ENCODE measurements at places on chromosomes 3 and 15.

- H3K4me3 ChIP-seq = no peak overlapping the region
- H3K4me1 ChIP-seq = no peaks in the 10 kb centered on the region
- H3K36me3 ChIP-seq = no peaks in the 10 kb centered on the region
Measured at GRCh38 chr15:29665444-29666003, 156.7 kb downstream of the TJP1 start.

DNA sequence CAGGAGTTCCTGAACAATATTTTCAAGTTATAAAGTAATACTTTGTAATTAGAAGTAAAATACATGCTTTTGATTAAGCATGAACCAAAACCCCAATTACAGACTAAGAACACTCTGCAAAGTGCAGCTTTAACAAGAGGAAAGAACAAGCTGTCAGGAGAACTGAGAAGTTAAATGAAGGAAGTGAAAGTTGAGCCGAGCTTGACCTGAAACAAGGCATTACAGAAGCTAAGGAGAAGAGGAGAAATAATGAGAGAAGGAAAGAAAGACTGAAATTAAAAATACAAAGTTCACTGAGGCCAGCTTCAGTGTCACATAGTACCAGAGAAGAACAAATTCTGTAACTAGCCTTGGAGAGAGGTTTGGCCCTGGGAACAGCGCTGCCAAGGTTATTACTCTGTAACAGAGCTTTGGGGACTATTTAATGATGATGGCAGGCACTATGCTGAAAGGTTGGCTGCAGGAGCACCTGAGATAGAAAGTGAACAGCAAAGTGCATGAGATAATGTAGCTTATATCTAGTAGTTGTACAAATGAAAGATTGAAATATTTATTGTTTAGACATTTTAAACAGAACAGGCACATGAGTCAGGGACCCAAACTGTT, 241.9 kb upstream of the PEX5L start:
- H3K27me3 ChIP-seq = no peaks in the 10 kb centered on the region
- no peak overlapping the region for H3K4me3 ChIP-seq
- no peaks in the 10 kb centered on the region for H3K4me1 ChIP-seq
- no peak for DNase-seq
- H3K36me3 ChIP-seq = no peaks in the 10 kb centered on the region
- no peak overlapping the region for H3K27ac ChIP-seq

- H3K27ac ChIP-seq = no peak overlapping the region
- no peak for DNase-seq
- H3K4me3 ChIP-seq = no peak overlapping the region
- H3K36me3 ChIP-seq = no peaks in the 10 kb centered on the region
Measured at GRCh38 chr15:93321881-93322282, 232.9 kb upstream of the RGMA start.

DNA sequence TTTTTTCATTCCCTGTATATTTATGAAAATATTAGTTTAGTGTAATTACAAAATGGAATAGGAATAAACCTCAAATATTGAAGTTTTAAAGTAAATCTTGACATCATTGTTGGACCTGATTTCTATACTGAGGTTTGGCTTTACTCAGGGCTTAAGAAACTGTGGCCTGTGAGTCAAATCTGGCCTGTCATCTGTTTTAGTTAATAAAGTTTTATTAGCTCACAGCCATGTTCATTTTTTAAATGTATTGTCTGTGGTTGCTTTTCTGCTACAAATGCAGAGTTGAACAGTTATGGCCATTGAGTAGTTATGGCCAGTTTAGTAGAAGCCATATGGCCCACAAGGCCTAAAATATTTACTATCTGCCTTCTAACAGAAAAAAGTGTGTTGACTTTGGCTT, 80.7 kb downstream of the DIPK2A start:
- H3K27me3 ChIP-seq = no peaks in the 10 kb centered on the region
- H3K4me3 ChIP-seq = no peak overlapping the region
- no peak overlapping the region for H3K27ac ChIP-seq
- DNase-seq = no peak

- peaks cover 18% of the 10 kb centered on the region for H3K4me1 ChIP-seq
- no peak overlapping the region for H3K27ac ChIP-seq
- no peaks in the 10 kb centered on the region for H3K36me3 ChIP-seq
- H3K4me3 ChIP-seq = no peak overlapping the region
- H3K27me3 ChIP-seq = peaks cover 4% of the 10 kb centered on the region
- no peak for DNase-seq
Measured at GRCh38 chr3:150790629-150791028, 27.7 kb upstream of the SIAH2 start.

DNA sequence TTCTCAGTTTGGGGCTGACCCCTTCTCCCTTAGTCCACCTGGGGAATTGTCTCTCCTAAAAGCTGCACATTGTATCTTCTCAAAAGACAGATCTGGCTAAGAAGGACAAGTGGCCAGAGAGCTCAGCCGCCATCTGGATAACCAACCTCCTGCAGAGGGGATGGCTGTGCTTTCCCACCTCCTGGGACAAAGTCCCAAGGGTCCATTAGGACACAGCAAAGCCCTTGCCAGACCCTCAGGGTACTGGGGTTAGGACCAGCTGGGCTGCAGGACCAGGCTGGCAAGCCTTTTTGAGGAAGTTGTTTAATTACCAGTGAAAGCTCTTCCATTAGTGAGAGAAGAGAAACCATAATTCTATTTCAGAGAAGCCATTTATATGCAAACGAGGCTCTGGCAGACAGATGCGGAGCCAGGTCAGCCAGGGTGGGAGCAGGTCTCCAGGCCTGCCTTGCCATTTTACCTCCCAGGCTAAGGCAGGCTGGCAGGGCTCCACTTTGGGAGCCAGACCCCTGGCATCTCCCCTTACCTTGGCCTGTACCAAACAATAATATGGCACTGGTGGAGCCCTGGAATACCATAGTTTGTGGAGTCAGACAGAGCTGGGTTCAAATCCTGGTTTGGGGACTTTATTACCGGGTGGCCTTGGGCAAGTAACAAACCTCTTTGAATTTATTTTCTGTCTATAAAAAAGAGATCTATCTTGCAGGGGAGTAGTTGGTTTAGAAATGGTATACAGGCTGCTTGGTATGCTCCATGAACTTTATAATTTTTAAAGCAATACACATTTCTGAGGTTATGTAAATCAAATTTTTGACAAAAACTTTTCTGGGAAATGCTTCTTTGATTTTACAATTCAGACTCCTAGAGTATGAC, 17.9 kb downstream of the SHF start:
- H3K4me3 ChIP-seq = no peak overlapping the region
- H3K36me3 ChIP-seq = no peaks in the 10 kb centered on the region
- DNase-seq = no peak
- no peaks in the 10 kb centered on the region for H3K27me3 ChIP-seq

DNA sequence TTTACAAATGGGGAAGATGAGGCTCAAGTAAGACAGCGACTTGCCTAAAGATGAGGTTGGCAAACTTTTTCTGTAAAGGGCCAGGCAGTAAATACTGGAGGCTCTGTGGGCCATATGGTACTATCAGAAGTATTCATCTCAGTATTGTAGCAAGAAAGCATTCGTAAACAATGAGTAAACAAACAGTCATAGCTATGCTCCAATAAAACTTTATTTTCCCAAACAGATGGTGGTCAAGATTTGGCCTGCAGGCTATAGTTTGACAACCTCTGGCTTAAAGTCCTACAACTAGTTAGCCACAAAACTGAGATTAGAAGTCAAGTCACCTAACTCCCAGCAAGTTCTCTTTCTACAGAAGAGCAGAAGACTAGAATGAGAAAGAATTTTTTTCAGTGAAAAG, 177.0 kb upstream of the NECTIN3 start:
- H3K36me3 ChIP-seq = no peaks in the 10 kb centered on the region
- peaks cover 3% of the 10 kb centered on the region for H3K27me3 ChIP-seq
- no peak for DNase-seq
- no peaks in the 10 kb centered on the region for H3K4me1 ChIP-seq

GRCh38 chr3:27500035-27500434, 15.9 kb upstream of the SLC4A7 start:
- H3K36me3 ChIP-seq = no peaks in the 10 kb centered on the region
- no peak overlapping the region for H3K27ac ChIP-seq
- peaks cover 6% of the 10 kb centered on the region for H3K4me1 ChIP-seq
- H3K27me3 ChIP-seq = no peaks in the 10 kb centered on the region

Data from activated CD4-positive, alpha-beta T cell treated with anti-CD3 and anti-CD28 coated beads, Interleukin-2, amount 10 ng/mL, durations not matched to agents 24 days and 14 days (primary cell).